Adipocyte (in vitro differentiated cells): ENCODE measurements at places on chromosomes 3 and 15.

DNA sequence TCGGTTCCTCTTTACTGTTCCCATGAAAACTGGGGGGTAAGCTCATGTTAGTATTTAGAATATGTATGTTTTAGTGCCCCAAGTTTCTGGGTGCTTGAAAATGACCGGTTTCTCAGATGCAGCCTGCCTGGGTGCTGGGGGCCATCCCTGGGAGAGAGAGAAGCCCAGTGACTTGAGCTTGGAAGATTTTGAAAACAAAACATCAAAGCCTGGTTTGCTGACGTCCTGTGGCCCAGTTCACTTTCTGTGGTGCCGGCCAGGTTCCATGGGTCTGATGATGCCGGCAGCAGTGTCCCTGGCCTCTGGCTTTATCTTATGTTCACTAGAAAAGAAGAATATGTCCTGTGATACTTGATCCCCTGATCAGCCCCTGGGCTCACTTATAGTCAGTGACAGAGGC, 17.1 kb downstream of the APBA2 start:
- DNase-seq: no peak

DNA sequence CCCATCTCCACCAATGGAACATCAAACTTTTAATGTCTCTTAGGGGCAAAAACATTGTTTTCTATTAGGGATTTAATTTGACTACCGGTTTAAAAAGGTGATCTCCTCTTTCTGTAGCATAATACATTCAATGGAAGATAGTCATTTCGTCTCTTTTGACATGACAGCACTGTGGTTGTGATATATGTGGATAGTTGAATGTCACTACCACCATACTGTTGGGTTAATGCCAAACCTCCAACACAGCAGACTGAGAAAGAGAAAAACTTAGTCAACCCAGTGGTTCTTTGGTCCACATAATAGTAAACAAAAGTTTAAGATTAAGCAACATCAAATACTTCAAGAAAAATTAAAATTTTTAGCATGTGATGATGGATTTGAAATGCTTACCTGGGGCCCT, 530.4 kb downstream of the AGBL1 start:
- DNase-seq: no peak

DNA sequence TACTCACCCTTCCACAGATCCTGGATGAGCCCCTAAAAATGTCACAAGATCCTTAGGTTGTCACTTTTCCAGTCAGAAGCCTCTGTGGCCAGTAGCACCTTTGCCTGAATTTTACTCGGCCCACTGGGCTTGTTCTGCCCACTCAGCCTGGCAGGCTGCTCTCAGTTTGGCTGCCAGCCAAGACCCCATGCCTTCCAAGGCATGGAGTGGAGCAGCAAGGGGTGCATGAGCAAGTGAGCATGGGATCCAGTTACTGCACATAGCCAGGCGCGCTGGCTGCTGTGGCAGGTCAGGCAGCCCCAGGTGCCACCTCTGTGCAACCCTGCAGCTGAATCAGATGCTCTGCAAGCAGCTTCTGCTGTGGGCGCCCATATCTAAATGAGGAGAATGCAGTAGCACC, 79.3 kb downstream of the CGGBP1 start:
- DNase-seq: no peak

- peak; percentile 40 for DNase-seq
These were observed 65.9 kb downstream of the GPR176 start for GRCh38 chr15:39854161-39854560.

DNA sequence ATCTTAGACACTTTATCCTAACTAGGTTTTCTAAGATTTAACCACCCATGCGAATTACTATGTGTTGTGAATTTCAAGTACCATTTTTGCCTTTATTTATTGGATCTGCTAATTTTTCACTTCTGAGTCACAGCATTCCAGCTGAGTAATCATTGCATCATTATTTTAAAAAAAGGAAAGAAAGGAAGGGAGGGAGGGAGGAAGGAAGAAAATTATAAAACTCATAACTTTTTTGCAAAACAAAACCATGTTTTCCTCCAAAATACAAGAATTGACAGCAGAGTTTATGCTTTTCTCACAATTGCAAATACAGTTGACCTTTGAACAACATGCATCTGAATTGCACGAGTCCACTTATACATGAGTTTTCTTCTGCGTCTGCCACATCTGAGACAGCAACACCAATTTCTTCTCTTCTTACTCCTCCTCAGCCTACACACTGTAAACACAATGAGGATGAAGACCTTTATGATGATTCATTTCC, 651.4 kb upstream of the NECTIN3 start:
- peak; percentile 82 for DNase-seq

GRCh38 chr3:192841428-192841827, 76.2 kb downstream of the MB21D2 start:
- no peak for DNase-seq

DNA sequence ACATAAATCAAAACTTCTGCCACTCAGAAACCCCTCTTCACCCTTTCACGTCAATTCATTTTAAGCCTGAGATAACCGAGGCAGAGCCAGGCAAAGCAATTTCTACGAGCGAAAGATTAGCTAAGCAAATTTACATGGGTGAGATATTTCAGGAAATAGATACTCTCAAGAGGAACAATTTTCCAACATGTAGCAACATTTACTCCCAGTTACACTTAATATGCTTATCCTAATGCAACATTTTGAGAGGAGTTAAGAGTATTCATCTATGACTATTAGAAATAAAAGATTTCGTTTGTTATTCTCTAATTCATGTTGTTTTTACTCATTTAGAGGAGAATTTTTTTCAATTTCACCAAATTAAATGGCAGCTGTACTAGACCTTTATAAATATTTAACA, 837 bp downstream of the TMC3 start:
- DNase-seq: no peak

GRCh38 chr3:62098646-62099365, 274.5 kb downstream of the FEZF2 start:
- DNase-seq: no peak

GRCh38 chr3:10950476-10951294, 41.9 kb upstream of the SLC6A1 start:
- peak; percentile 55 for DNase-seq

- DNase-seq: peak; percentile 17
These were observed 873.5 kb downstream of the OTOL1 start for GRCh38 chr3:162370141-162370540.

DNA sequence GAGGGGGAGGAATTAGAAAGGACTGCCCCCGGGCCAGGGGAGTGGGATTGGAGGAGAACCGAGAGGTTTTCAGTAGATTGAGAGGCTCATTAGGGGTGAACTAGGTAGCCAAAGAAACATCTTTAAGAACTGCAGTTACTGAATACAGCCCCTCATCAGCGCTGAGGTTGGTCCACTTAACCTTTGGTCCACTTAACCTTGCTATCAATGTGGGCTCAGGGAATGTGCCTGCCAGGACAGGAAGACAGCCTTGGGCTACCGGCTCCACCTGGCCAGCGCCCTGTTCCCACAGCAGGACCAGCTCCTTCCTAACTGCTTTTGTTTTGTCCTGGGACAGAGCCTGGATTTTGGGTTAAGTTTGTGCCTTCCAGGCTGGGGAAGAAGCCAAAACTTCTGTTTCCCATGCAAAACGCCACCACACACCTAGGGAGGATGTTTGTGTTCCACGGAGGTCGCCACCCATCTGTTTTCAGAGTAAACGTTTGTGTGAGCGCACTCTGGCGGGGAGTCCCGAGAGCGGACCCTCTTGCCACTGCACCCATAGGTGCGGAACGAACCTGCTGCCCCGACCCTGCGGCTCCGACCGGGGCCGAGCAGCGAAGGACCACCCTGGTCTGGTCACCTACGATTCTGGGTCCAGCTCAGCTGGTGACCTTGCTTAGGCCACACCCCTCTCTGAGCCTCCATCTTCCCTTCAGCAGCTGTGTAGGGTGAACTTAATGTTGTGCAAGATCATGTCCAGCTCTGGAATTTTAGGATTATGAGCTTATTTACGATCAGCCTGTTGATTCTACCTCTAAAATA, 107.4 kb downstream of the VGLL4 start:
- DNase-seq: no peak

GRCh38 chr15:89177633-89178306, 43.6 kb downstream of the RLBP1 start:
- DNase-seq: peak; percentile 93

- no peak for DNase-seq
These were observed 1.7 kb upstream of the C3orf33 start for GRCh38 chr3:155807823-155808222.
